ENCODE measurements at places on chromosomes 6 and 20.

GRCh38 chr6:41066867-41067304 is 5.3 kb downstream of the OARD1 start:
- DNase-seq, result peak; percentile 70

DNA sequence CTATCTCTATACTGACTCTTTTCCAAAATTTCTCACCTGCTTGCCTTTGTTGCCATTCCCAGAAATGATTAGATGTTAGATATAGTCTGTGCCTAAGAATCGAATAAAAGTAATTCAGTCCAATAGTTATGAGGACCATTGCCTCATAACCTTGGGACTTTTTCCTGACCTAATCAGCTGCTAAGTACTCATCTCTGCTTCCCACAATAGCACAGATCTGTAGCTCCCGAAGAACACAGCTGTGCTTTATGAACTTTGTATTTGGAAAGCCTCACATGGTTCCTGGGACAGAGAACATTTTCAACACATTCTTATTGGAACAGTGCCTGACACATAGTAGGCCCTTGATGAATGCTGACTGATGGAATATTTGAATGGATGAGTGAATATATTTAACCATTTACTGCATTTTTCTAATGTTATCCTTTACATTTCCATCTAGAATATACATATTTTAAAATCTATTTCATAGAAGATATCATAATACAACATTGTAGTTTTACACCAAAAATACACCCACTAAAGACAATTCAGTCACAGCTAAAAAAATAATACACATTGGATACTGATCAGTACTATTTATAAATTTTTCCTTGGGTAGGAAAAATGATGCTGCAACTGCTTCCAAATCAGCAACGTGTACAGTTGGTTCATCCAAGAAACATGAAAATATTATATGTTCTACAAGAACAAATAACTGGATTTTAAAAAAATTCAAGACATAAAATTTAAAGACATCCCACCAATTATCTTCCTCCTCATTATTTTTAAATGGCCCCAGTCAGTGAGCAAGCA is 53.9 kb downstream of the HS3ST5 start:
- no peak for DNase-seq

DNA sequence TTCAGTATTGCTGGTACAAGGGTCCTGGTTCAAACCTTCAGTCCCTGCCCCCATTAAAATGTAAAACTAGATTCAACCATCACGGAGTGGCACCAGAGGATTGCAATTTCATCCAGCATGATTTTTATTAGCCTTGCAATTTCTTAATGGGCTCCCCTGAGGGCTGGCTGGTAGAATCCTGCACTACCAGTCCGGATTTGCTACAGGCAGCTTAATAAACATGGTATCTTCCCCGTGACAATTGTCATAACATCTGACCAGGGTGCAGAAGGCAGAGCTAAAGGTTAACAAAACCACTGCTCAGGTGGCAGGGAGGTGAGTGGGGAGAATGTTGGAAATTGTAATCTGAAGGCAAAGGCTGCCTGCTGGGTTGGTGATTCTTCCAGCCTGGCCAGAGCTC is 94.5 kb downstream of the PKHD1 start:
- DNase-seq, result no peak

DNA sequence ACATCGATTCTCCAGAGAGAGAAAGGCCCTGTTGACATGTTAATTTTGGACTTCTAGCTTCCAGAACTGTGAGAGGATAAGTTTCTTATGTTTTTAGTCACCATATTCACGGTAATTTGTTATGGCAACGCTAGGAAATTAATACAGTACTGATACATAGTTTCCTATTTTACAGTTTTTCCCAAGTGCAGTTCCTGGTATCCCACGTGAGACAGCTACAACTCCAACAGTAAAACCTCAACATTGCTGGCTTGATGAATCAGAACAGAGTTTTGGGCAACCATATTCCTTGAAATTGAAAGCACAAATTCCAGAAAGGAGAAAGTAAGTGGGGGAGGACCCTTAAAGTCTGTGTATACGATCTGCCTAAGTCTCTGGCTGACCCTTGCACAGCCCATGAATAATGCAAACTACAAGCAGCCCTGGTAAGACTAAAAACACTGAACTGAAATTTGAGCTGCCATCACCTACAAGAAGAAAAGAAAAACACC is 505.1 kb upstream of the NRSN1 start:
- no peak for DNase-seq

DNA sequence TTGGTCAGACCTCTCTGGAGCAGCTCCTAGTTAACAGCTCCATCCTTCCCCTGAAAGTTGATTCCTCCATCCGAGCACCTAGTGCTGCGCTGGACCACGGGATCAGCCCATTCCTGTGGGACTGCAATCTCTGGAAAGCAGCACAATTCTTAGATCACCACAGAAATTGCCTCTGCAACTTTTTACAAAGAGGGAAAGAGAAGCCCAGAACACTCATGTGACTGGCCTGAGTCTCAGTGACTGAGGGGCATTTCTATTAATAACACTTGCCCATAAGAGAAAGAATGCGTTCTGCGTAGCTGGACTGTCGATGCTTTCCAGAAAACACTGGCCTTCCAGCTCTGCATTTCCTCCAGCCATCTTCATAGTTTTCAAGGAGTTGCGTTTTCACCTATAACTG is 18.3 kb downstream of the MPC1 start:
- no peak for DNase-seq

DNA sequence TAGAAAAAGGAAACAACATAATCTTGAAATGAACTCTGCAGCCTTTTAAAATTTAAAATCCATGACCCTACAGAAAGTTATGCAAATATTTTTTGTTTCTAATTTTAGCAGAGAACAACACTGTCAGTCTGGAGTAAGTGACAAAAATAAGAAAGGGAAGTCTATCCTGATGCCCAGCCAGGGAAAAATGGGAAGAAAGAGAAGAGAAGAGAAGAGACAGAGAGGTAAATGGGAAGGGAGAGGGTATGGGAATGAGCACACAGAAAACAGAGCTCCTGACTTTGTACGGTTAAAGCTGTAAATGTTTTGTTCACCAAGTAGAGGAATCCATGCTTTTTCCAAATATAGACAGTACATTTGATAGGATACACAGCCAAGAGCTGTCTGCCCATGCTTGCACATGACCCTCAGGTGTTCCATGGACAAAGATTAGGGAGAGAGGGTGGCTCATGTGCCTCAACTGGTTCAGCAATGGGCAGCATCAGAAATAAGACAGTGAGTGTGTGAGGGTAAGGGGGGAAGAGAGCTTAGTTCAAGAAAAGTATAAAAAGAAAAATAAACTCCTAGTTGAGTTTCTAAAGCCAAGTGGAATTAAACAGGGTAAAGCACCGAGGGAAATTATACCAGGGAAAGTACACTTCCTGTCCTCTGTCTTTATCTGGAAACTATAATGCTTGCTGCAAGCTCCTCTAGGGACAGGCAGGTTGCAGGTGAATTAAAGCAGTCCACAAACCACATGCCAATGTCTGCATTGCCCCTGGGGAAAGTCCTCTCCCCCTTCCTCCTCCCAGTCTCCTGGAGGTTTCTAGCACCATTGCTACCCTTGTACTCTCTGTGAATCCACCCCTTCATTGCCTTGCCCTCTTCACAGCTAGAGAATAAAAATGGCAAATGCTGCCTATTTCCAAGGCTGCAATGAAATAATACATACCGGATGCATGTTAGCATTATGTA is 30.0 kb downstream of the MAP3K5 start:
- no peak for DNase-seq

GRCh38 chr6:161200610-161201370 is 73.1 kb downstream of the AGPAT4 start:
- no peak for DNase-seq

DNA sequence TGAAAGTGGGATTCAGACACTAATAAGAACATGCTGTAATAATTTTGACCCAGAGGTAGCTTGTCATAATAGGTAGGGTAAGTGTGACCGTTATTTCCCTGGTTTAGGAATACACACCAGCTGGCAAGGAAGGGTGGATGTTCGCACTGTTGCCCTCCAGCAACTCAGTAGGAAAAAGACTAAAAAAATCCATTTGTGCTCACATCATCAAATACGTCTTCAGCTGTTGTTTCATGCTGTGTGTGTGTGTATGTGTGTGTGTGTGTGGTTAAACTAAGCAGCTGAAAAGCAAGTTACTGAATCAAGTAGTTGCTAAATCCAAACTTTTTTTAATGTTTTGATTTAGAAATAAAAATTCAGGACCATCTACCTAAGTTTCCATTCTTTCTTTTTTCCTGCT is 218.7 kb downstream of the TRDN start:
- no peak for DNase-seq

DNA sequence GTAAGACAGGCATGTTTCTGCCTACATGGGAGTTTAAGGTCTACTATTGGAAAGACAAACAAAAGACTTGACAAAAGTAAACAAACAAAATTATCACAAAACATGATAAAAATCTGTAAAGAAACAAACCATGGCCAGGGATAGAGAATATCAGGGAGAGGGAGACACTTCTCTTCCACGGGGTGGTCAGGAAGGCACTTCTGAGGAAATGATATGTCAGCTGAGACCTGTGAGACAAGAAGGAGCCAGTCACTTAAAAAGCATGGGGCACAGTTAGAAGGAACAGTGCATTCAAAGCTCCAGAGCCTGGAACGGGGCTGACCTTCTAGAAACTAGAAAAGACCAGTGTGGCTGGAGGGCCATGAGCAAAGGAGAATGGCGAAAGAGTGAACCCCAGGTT is 35.1 kb upstream of the SLC16A10 start:
- no peak for DNase-seq

GRCh38 chr20:47857569-47858464 is 72.5 kb upstream of the SULF2 start:
- DNase-seq, result peak; percentile 58

DNA sequence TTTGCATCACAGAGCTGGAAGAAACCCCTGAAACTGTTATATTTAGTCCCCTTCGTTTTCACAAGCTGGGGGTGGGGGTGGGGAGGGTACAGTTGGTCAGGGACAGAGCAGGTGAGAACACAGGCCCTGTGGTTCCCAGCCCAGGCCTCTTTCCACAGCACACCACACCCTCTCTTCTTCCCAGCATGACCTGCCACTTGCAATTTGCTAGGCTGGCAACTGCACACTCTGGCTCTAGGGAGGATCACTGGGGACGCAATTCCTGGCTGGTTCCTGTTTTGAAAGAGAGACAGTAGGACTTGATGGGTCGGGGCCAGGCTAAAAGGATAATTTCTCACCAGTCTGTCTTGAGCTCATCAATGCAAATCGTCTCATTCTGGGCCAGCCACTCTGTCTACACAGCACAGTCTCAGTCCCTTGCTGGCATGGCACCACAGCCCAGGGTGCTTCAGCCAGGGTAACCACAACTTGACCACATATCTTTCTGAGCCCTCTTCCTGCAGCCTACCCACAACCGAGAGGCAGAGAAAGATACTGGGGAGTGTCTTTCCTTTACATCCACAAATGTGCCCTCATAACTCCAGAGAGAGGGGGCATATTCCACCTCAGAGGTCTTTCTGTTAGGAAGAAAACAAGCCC is 41.7 kb upstream of the EMILIN3 start:
- no peak for DNase-seq

GRCh38 chr6:36700831-36701230 is 3.2 kb downstream of the RAB44 start:
- DNase-seq, result no peak

DNA sequence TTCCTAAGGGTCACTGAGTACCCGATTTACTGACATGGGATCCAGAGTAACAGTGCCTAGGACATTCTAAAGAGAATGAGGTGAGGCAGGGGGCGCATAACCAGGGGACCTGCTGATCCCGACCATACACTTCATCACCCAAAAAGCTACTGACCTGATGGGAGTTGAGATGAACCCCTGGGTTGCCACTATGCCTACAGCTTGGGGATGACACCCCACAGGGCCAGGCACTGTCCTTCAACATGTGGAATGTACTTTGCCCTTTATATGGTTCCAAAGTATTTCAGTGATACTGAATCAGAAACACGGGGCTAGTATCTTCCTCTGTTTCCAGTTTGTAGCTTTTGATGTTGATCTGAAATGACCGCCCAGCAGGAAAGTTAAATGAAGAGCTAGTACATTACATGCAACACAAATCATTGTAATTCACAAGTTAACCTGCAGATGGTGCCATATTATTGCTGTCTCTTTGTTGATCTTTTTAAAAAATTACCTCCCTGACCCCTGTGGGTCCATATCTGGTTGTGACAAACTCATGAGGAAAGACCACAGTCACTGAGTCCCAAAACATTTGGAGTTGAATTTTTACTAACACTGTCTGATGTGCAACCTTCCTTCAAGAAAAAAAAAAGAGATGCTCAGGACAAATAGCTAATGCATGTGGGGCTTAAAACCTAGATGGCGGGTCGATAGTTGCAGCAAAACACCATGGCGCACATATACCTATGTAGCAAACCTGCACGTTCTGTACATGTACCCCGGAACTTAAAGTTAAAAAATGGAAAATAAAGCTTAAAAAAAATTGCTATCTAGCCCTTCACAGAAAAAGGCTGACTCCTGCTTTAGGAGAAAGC is 42.7 kb upstream of the GCNT2 start:
- peak; percentile 47 for DNase-seq

GRCh38 chr20:45470937-45471336 is 1.4 kb downstream of the WFDC2 start:
- peak; percentile 17 for DNase-seq

GRCh38 chr6:1081551-1082284 is 230.2 kb upstream of the FOXQ1 start:
- no peak for DNase-seq

GRCh38 chr6:41682497-41683272 is 44.4 kb downstream of the MDFI start:
- DNase-seq, result no peak

DNA sequence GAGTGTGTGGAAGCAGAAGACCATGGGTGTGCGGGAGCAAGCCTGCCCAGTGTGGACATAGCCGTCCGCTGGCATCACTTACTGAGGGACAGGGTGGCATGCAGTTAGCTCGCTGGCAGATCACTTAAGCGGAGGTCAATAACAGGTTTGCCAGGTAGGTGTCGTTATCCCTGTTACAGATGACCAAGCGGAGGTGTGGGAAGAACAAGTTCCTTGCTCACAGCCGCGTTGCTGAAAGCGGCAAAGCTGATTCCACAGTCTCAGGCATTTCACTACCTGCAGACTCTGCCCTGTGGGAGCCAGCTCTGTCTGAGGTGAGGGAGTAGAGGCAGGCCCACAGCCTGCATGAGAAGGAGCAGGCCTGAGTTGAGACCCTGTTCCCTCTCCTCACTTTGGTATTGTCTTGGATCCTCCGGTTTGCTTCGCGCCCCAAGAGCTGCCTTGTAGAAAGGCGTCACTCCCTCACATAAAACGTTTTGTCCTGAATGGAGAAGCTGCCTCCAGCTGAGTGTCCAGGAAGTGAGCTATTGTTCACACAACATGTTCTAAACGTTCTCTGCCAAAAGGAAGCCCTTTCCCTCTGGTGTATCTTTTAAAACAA is 96.9 kb downstream of the TCP11 start:
- no peak for DNase-seq

DNA sequence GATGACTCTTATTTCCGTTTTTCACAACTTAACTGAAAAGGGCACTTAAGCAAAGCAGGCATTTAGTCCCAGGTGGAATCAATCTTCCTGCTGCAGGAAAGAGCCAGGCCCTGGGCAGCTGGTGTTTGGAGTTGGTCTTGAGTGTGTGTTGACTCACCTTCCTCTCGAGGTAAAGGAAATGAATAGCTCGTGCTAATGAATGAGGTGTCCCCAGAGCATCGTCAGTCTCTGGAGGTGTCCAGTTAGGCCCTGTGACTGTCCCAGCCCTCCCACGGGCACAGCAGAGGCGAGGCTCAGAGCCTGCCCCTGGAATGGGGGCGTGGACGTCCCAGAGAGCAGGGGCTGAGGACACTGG is 277.7 kb downstream of the NRN1 start:
- no peak for DNase-seq

Data from ACHN (cell line).